ENCODE measurements at places on chromosomes 12 and 14. TPM values are rescaled to one million over a fixed set of nuclear protein-coding genes. Genes with fewer than 3 reads are reported as not detected.
A peak's percentile ranks its signal among the peaks of the same experiment; 100 is the strongest.

- no peak overlapping the region for H3K4me3 ChIP-seq
- peaks cover 3% of the 10 kb centered on the region for H3K27me3 ChIP-seq
- no peak for DNase-seq
- no peaks in the 10 kb centered on the region for H3K36me3 ChIP-seq
Measured at GRCh38 chr12:15709551-15709950, 79.6 kb downstream of the EPS8 start.

VRTN gene
- not detected for total RNA-seq

DNA sequence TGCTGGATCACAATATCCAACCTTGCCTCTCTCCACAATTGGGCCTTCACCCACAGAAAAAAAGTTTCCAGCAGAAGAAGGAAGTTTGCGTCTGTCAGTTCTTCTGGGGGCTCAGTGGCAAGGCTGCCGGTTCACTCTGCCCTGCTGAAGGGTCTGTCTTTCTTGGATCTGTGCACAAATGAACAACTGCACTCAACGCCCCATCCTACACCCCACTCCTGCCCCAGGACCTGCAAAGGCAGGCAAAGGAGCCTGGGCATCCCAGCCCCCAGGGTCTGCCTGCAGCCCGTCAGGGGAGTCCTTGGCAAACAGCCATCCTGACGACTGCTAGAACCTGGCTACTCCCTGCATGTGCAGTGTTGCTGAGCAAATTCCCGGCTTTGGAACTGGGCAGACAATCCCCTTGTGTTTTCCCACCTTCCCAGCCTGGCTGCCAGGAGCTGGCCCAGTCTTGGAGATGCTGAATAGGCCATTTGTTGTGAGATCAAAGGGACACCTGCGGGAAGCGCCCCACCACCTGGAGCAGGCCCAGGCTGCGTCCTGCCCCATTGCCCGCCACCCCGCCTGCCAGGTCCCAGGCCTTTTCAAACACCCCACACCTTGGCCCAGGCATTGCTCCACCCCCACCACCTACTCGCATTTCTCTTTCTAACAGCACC, 311.9 kb downstream of the BCL11B start:
- H3K4me1 ChIP-seq = peaks cover 22% of the 10 kb centered on the region
- H3K36me3 ChIP-seq = no peaks in the 10 kb centered on the region
- no peak overlapping the region for H3K4me3 ChIP-seq
- no peak for DNase-seq
- no peak overlapping the region for H3K27ac ChIP-seq
- no peaks in the 10 kb centered on the region for H3K27me3 ChIP-seq

SOCS2 gene
- total RNA-seq = 11.5 TPM

- H3K4me1 ChIP-seq = peaks cover 8% of the 10 kb centered on the region
- no peak overlapping the region for H3K27ac ChIP-seq
- no peak overlapping the region for H3K4me3 ChIP-seq
- DNase-seq = peak; percentile 24
- H3K36me3 ChIP-seq = no peaks in the 10 kb centered on the region
Measured at GRCh38 chr14:103279142-103280025, 54.7 kb upstream of the EIF5 start.

DNA sequence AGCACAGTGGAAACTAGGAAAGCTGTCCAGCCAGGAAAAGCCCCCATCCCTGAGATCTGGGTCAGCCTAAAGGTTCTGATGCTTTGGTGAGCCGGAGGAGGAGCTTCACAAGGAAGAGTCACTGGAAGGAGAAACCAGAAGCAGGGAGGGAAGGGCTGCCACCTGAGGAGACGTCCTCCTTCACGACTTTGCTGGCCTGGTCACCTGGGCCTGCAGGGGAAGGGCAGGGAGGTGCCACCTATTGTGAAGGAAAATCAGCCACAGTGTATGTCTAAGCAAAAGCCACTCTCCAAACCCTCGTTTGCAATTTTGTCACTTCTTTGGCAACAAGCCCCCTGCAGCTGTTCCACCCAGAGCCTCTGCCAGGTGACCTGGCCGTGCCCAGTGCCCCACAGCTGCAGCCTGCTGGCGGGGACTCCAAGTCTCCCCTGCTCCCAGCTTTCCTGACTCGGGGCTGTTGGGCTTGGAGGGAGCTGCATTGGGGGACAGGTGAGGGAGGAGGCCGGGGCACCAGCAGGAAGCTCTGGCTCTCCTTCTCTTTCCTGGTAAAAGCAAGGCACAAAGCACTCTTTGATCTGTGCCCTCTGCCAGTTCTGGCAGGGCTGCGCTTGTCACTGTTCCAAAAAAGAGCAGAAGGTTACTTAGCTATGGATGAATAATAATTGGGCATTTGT, 120.9 kb upstream of the BCL2L14 start:
- peaks cover 18% of the 10 kb centered on the region for H3K4me1 ChIP-seq
- no peaks in the 10 kb centered on the region for H3K36me3 ChIP-seq
- peaks cover 5% of the 10 kb centered on the region for H3K27me3 ChIP-seq

TCL1B gene
- not detected for total RNA-seq

- no peak overlapping the region for H3K27ac ChIP-seq
- peaks cover 1% of the 10 kb centered on the region for H3K36me3 ChIP-seq
Measured at GRCh38 chr12:90126125-90126524, 417.5 kb upstream of the ATP2B1 start.

DNA sequence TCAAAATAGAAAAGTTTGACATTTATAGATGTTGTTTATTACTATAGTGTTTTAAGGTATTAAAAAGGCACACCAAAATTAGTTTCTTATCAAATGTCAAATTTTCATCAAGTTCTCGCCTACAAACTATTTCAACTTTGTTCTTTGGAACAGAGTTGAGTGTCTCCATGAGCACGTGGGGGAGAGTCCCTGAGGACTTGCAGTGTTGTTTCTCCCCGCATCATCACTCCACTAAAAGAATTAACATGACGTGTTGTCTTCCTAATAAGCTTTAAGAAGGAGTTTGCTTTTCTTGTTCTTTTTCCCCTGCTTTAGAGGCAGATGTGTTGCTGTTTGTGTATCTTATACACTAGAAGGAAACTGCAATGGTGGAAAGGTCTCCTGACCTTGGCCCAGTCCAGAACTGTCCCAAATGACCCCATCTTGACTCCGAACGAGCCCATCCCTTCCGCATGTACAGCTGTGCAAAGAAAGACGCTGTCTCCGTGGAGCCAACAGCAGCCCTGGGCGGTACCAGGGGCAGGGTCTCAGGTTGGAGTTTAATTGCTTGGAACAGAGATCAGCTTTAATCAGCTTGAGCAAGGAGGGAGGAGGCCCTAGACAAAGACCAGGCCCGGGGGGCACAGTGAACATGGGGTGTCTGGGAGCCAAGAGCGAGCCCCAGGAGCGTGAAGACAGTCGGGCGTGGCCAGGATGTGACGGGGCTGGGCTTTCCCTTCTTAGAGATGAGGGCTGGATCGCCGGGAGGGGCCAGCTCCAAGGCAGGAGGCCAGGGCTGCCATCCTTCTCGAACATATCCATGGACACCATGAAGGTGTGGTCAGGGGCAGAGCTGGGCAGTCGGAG, 215.4 kb upstream of the RTL1 start:
- no peak overlapping the region for H3K4me3 ChIP-seq
- H3K4me1 ChIP-seq = peaks cover 21% of the 10 kb centered on the region
- no peak for DNase-seq
- H3K36me3 ChIP-seq = no peaks in the 10 kb centered on the region

NEUROD4 gene
- not detected for total RNA-seq

- DNase-seq = no peak
- peaks cover 31% of the 10 kb centered on the region for H3K36me3 ChIP-seq
- H3K4me3 ChIP-seq = no peak overlapping the region
- peaks cover 4% of the 10 kb centered on the region for H3K4me1 ChIP-seq
- H3K27me3 ChIP-seq = peaks cover 3% of the 10 kb centered on the region
Measured at GRCh38 chr14:59460378-59460777, 4.8 kb downstream of the GPR135 start.

HOXC10 gene
- total RNA-seq = not detected

DNA sequence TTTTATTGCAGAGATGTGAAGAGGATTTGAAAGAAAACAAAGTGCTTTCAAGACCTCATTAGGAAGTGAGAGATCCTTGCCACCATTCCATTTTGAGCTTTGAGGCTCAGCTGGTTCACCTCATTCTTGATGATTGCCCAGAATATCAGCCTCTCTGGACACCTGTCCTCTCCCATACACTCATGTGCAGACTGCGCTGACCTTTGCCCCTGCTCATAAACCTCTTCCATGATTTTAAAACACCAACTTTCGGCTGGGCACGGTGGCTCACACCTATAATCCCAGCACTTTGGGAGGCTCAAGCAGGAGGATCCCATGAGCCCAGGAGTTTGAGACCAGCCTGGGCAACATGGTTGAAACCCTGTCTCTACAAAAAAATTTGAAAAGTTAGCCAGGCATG, 8.9 kb downstream of the COX14 start:
- H3K4me1 ChIP-seq = peaks cover 19% of the 10 kb centered on the region
- no peaks in the 10 kb centered on the region for H3K27me3 ChIP-seq
- no peak for DNase-seq
- peaks cover 31% of the 10 kb centered on the region for H3K36me3 ChIP-seq

GRCh38 chr14:39617537-39617936, 185.3 kb upstream of the FBXO33 start:
- H3K4me1 ChIP-seq = peaks cover 2% of the 10 kb centered on the region
- H3K36me3 ChIP-seq = no peaks in the 10 kb centered on the region
- DNase-seq = no peak
- H3K27me3 ChIP-seq = no peaks in the 10 kb centered on the region
- no peak overlapping the region for H3K4me3 ChIP-seq

DNA sequence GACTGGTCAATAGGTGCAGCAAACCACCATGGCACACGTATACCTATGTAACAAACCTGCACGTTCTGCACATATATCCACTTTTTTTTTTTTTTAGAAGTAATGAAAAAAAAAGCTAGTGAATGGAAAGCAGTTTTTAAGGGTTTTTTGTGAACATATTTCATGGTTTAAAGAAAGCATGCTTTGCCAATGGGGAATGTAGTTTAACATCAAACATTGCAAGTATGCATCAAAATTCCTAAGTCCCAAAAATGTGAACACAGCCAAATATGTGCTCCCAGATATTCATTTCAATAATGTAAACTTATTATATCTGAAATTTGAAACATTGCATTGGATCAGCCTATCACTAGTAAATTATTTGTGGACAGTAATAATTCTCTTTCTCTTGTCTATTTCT, 710.4 kb upstream of the FLRT2 start:
- no peaks in the 10 kb centered on the region for H3K36me3 ChIP-seq
- no peaks in the 10 kb centered on the region for H3K27me3 ChIP-seq
- H3K27ac ChIP-seq = no peak overlapping the region
- no peak overlapping the region for H3K4me3 ChIP-seq
- DNase-seq = no peak

AGAP2 gene
- 28.0 TPM for total RNA-seq

SLC38A4 gene
- total RNA-seq = not detected

CFAP251 gene
- total RNA-seq = 0.59 TPM

GRCh38 chr14:21244544-21244943, 24.7 kb downstream of the HNRNPC start:
- H3K36me3 ChIP-seq = peaks cover 73% of the 10 kb centered on the region
- H3K27ac ChIP-seq = no peak overlapping the region
- no peak overlapping the region for H3K4me3 ChIP-seq
- no peaks in the 10 kb centered on the region for H3K27me3 ChIP-seq

CISTR gene
- total RNA-seq = not detected

DNA sequence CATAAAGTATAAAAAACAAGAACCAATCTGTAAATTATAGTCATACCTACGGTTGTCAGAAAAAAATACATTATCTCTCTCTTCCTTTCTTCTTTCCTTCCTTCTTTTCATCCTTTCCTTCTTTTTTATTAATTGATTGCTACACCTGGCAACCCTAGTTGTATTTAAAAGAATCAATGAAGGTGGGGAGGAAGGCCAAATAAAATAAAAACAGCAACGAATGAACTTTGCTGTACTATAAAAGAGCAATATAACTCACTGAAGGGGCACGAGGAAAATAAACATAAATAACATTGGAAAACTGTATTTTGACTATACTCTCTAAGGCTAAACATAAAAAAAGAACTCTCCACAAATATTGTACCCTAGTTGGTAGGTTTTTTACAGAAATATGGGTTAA, 898.2 kb upstream of the USP15 start:
- H3K36me3 ChIP-seq = no peaks in the 10 kb centered on the region
- H3K27me3 ChIP-seq = no peaks in the 10 kb centered on the region
- no peaks in the 10 kb centered on the region for H3K4me1 ChIP-seq
- H3K4me3 ChIP-seq = no peak overlapping the region
- DNase-seq = no peak
- no peak overlapping the region for H3K27ac ChIP-seq

GRCh38 chr12:77572371-77572770, 258.3 kb upstream of the NAV3 start:
- H3K27me3 ChIP-seq = no peaks in the 10 kb centered on the region
- H3K4me3 ChIP-seq = no peak overlapping the region
- no peaks in the 10 kb centered on the region for H3K4me1 ChIP-seq
- H3K27ac ChIP-seq = no peak overlapping the region
- DNase-seq = no peak

PPP1R1A gene
- not detected for total RNA-seq

BAG5 gene
- total RNA-seq = 24.2 TPM

DNA sequence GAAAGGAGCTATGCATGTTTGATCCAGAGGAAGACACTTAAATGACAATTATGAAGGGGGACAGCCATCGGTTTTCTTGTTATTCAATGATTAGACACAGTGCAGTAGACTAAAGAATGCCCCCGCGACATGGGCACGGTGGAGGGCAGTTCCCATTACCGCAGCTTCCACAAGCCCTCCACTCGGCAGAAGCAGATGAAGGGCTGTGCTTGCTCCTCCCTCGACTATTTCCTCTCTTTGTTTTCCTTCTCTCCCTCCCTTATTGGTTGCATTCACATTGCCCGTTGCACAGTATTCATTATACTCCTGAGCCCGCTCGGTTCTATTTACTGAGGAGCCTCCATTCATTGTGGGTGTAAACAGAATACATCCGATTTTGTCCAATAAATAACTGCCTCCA, 138.8 kb upstream of the RASSF8 start:
- no peak for DNase-seq
- no peak overlapping the region for H3K4me3 ChIP-seq
- H3K27me3 ChIP-seq = no peaks in the 10 kb centered on the region

DNA sequence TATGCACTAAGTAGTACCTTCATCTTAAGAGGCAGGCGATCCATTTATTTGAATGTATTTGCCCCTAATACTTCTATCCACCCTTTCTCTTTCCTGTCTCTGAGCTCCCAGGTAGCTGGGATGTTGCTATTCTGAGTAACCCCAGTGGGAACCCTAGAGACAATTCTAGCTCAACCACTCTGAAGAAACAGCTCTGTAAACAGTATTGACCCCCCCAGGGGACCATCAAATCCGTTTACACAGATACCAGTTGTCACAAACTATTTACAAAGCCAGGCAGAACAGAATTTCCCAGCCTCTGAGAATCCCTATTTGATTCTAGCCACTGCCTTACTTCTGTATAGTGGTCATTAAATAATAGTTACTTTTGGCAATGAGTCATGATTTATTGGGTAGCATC, 64.9 kb downstream of the MIPOL1 start:
- H3K36me3 ChIP-seq = no peaks in the 10 kb centered on the region
- no peaks in the 10 kb centered on the region for H3K4me1 ChIP-seq
- H3K4me3 ChIP-seq = no peak overlapping the region
- H3K27me3 ChIP-seq = no peaks in the 10 kb centered on the region
- no peak for DNase-seq

Measured in activated CD4-positive, alpha-beta T cell treated with anti-CD3 and anti-CD28 coated beads for 36 hours (primary cell).